ENCODE measurements at places on chromosomes 7 and 10.

DNA sequence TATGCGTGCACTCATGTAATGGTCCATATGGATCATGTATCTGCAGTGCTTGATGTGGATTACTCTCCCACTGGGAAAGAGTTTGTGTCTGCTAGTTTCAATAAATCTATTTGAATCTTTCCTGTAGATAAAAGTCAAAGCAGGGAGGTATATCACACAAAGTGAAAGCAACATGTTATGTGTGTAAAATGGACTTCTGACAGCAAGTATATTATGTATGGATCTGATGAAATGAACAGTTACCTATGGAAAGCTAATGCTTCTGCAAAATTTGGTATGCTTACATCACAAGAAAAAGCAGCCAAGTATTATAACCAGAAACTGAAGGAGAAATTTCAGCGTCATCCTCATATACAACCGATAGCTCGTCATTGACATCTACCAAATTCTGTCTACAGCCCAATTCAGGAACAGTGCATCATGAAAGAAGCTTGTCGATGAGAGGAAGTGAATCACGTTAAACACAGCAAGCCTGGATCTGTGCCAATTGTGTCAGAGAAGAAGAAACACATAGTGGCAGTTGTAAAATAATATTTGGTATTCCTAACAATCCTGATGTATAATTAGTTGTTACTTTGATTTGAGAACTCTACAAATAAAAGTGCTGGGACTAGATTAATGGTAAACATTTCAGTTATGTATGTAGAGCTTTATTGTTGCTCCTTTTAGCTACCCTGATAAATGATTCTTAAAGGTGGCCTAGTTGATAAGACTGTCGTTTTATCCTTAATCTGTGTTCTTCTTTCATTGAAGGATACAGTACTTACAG is 14.2 kb upstream of the SYPL1 start:
- peak; percentile 72 for DNase-seq

GRCh38 chr7:139825666-139826290 is 3.3 kb upstream of the TBXAS1 start:
- DNase-seq: peak; percentile 47

DNA sequence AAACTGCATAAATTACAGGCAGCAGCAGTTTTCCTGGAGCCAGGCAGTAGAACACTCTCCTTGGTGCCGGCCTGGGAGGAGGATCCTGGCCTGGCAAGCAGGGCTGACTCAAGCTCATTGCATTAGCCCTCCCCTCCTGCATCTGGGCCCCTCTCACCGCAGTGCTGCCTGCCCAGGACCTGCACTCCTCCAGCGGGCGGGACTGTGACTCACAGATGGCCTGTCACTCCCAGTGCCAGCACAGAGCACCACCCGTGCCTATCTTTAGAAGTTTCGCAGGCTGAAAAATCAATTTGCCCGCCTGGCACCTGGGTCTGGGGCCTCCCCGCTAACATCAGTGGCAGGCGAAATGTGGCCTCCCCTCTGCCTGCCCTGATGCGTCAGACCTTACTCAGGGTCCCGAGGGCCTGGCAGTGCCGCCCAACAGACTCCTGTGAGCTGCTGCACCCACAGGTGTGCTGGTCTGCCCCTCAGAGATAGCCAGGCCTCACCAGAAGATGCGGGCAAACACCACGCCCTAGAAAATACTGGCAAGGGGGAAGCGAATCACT is 123.8 kb downstream of the KCNMA1 start:
- peak; percentile 92 for DNase-seq

DNA sequence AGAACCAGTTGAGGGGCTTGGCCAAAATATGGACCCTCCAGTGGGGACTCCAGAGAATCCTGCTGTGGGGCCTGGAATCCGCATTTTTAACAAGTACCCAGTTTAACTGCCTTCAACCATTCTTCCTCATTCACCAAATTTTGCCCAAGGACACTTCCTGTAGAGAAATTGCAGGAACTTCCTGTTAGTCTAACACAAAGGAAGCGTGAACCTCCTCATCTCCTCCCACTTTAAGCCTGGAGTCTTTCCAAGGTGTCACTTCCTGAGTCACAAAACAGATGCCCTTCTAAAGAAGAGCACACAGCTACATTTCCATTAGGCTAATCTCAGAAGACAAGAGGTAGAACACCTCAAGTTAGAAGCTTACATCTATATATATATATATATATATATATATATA is 188.4 kb downstream of the PPP1R17 start:
- DNase-seq: peak; percentile 74

DNA sequence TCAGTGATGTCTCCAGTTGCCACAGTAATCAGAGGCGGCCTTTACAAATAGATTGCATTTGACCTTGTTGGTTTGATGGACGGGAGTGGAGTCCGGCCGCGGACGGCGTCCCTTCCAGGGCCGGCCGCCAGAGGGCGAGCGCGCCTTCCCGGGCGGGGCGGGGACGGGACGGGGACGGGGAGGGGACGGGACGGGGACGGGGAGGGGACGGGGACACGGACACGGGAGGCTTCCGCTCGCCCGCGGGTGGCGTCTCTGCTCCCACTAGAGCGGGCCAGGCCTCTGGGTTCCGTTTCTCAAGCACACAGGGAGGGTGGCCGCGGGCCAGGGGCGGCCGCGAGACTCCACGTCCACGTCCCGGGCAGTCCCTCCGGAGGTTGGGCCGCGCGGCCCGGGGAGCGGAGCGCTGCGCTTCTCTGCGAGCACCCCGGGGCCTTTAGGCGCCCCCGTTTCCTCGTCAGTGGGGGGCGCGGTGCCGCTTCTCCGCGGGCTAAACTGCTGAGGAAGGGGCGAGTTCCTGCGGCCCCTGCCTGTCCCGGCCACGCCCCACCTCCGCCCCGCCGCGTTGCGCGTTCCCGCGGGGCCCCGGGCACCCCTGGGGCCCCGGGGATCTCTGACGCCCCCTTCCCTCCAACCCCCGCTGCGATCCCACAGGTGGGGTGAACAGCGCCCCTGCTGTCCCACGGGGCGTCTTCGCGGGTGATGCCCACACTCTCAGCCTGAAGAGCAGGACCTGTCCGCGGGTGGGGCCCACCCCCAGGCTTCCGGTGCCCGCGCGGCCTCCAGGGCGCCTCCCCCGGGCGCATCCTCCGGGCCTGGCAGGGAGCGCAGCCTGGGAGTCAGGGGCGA is 84.2 kb upstream of the MKI67 start:
- peak; percentile 28 for DNase-seq

- no peak for DNase-seq
Observed at GRCh38 chr7:4880218-4880617, 3.3 kb downstream of the RADIL start.

GRCh38 chr7:87941138-87941537 is 7.1 kb downstream of the ADAM22 start:
- DNase-seq: no peak

DNA sequence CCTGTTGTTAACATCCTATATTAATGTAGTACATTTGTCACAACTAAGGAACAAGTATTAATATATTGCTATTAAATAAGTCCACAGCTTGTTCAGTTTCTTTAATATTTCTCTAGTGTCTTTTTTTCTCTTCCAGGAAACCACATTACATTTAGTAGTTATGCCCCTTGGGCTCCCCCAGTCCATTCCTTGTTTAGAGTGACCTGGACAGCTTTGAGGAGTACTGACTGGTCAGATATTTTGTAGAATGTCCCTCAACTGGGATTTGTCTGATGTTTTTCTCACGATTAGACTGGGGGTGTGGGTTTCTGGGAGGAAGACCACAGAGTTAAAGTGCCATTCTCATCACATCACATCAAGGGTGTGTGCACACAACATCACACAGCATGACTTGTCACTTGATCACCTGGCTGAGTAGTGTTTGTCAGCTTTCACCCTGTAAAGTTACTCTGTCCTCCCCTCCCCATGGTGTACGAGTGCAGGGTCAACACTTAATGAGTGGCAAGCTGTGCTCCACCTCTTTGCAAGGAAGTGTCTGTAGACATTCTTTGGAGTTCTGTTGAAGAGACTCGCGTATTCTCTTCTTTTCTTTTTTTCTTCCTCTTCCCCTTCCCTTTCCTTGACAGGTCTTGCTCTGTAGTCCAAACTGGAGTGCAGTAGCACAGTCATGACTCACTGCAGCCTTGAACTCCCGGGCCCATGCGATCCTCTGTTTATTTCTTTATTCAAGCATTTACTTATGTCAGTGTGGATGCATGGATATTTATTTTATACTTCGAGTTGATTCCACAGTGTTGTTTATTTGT is 10.2 kb downstream of the LMTK2 start:
- peak; percentile 42 for DNase-seq

GRCh38 chr7:22872096-22872807 is 49.6 kb upstream of the TOMM7 start:
- DNase-seq: no peak

GRCh38 chr7:155278921-155279320 is 18.8 kb upstream of the INSIG1 start:
- DNase-seq: no peak

- no peak for DNase-seq
Observed at GRCh38 chr10:96341219-96342182, 17.3 kb downstream of the OPALIN start.

DNA sequence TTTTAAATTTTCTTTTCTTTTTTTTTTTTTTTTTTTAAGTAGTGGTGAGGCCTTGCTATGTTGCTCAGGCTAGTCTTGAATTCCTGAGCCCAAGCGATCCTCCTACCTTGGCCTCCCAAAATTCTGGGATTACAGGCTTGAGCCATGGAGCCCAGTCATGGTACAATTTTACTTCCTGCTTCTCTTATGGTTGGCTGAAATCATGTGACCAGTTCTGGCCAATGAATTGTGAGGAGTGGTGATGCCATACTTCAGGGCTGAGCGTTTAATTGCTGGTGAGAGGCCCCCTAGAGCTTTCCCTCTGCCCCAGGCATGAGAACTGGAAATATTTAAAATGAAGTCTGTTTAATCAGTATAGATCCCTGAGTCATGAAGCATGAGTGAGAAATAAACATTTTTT is 22.2 kb upstream of the BAIAP2L1 start:
- DNase-seq: peak; percentile 58

DNA sequence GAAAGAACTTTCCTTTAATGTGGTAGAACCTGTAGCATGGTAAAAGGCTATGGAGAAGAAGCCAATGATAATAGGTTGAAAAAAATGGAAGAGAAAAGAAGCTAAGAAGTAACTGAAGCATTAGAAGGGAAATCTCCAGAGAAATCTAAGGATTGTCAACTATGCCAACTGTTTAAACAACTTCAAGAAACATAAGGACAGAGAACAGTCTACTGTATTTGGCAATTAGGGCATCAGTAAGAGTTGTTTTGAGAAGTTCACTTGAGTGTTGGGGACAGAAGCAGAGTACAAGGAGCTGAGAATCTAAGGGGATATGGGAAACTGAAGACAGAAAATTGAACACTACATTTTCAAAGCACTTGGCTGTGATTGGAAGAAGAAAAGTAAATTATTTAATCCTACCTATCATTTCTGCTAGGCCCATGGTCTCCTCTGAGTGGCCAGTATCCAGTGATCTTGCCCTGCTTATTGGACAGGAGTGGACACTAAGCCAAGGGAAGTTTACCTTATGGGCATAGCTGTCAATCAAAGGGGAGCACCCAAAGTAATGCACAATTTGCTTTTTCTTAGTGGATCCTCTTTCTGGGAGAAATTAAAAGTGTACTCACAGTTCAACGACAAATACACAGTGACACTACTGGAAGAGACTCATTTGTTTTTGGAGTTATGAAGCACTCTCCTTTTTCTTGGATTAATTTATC is 56.4 kb upstream of the CCDC71L start:
- peak; percentile 6 for DNase-seq

DNA sequence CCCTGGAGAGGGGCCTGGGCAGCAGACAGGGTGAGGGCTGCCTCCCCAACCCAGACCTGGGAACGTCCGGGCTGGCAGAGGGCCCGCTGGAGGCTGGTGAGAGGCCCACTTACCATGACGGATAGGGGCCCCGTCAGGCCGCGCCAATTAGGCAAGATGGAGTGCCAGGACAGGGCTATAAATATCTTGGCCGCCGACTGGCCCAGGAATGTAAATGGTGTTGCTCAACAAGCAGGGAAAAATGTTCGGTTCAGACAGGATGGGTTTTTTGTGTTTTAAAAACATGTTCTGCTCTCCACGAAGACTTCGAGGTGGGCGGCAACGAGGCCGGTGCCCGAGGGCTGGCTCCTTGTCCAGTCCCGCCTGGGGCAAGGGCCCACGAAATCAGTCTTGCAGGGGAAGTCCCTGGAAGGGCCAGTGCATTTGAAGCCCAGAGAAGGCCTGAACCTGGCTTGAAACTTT is 35.8 kb upstream of the ELN start:
- peak; percentile 71 for DNase-seq

DNA sequence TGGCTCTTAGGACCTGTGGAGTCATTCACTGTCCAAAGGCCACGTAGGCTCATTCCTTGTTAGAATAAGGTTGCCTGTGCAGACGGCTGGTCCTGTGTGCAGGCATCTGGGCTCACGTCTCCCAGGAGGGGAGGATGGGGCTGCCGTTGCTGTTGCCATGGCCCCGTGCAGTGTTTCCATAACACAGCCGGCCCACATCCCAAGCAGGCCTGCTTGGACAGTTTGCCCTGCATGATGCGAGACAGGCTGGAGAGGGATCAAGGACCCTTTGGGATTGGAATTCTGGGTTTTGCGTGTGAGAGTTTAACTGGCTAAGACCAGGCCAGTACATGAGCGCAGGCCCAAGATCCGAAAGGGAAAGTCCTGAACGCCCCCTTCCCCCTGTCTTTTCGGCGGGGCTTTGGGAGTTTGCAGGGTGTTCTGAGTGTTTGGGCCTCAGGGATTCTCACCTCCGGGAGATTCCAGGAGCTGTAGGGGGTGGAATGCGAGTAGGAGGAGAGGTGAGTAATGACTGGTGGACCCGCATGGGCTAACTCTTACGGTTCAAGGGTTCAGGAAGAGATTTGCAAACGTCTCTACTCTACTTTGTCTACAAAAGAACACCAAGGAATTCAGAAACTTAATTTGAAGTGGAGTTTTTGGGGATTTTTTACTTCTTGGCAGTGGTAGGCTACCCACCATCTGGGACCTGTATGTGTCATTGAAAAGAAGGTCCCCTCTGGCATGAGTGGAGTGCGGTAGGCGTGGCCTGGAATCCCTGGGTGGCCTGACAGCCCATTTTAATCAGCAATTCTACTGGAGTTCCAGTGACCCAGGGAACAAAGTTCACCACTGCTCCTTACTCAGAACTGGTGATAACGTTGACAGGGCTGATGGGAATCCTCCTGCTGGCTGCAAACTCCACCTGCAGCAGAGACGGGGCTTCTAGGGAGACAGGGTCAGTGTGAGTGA is 125.4 kb downstream of the ITIH5 start:
- DNase-seq: peak; percentile 5

GRCh38 chr7:13107291-13107690 is 419.9 kb downstream of the ARL4A start:
- no peak for DNase-seq

All from EL (cell line).